Naive thymus-derived CD4-positive, alpha-beta T cell (primary cell): ENCODE measurements at places on chromosomes 12 and 14. TPM values are rescaled to one million over a fixed set of nuclear protein-coding genes. Genes with fewer than 3 reads are reported as not detected.

GRCh38 chr14:55964091-55964490 lies 154.1 kb upstream of the PELI2 start:
- no peak for DNase-seq

- no peak for DNase-seq
Measured at GRCh38 chr12:60805364-60805763, 1209.5 kb downstream of the SLC16A7 start.

DNA sequence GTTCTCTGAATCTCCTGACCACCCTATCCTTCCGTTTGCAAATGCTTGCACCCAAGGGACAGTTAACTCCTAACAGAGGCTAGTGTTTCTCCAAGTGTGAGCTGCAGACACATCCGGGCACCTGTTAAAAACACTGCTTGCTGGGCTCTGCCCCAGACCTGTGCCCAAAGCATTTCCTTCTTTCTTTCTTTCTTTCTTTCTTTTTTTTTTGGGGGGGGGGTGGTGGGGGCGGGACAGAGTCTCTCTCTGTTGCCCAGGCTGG lies 42.5 kb downstream of the SPRING1 start:
- DNase-seq: no peak

DNA sequence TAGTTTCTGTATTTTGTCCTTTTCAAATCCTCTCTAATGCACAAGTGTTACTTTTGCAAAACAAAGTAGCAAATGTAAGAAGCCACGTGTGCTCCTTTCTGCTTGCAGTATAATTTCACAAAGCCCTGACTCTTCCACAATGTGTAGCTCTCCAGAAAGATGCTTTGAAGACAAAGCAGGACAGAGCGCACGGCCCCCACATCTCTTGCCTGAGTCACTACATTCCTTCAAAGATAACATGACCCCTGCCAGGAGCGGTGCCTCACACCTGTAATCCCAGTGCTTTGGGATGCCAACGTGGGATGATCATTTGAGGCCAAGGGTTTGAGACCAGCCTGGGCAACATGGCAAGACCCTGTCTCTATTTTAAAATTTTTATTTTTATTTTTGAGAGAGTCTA lies 40.5 kb downstream of the JAG2 start:
- no peak for DNase-seq

GRCh38 chr14:86513564-86513963 lies 983.6 kb downstream of the FLRT2 start:
- no peak for DNase-seq

GRCh38 chr14:70962935-70963334 lies 55.7 kb downstream of the PCNX1 start:
- no peak for DNase-seq

- DNase-seq: no peak
Measured at GRCh38 chr14:100471441-100472093, 115.7 kb downstream of the BEGAIN start.

DNA sequence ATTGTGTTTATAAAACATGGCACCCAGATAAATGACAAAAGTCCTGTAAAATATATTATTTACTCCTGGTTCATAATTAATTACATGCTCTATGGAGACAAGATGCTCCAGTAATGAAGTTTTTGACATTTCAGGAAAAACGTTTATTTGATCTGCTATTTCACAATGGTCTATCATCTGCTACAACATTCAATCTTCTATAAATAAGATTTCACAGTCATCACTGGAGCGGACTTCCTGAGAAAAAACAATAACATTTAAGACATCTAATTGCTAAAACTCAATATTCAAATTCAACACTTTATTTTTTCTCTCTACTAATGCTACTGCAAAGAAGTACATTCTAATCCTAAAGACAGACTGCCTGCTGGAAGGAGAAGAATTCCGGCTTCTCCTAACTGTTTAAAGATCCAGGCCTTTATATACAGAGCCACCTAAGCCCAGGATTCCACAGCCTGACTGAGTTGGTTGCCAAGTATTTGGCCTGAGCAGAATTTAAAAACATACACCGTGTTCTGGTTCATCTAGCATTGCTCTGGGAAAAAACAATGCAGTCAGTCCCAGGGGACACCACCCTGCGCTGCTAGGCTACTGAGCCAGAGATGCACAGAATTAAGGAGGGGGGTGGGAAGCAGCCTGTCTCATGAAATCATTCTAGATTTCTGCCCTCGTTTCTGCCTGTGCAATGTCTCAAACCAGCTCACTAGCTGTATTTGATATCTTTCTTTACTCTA lies 58.0 kb downstream of the TMTC1 start:
- DNase-seq: no peak

- no peak for DNase-seq
Measured at GRCh38 chr14:24269368-24269767, 2.0 kb downstream of the RABGGTA start.

DNA sequence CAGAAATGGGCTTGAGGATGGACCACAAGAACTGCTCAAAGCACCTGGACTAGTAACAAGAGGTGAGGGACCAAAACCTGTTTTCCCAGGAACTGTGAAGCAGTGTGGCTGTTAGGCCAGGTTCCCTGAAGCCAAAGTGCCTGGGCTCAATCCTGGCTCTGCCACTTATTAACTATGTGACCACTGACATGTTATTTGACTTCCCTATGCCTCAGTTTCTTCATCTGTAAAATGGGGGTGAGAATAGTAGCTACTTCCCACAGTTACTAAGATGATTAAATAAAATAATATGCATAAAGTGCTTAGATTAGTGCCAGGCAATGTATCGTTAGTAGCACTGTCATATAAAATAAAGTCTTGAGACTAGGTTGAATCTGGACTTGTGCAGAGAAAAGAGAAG lies 25.6 kb downstream of the SMUG1 start:
- no peak for DNase-seq

GRCh38 chr14:54435500-54435981 lies 5.6 kb downstream of the CNIH1 start:
- no peak for DNase-seq

DNA sequence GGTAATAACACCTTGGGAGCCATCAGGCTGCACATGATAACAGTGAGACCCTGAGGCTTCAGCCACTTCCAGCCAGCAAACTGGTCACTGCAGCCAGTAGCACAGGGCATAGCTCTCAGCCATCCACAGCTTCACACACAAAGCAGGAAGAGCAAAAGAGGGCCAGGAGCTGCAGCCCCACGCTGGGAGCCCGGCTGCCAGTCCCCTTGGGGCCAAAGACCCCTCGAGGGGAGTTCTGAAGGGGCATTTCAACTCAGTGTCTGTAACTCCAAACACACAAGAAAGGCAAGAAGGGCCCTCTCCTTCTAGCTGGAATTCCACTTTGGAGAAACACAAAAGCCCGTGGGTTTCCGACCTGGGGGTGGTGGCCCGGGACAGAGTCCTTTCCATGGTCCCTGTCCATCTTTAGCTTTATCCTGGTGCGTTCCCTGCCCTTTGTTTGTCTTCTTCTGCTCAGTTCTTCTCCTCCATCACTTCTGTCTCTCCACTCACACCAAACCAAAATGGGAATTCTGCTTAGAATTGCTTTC lies 151.8 kb upstream of the FKBP4 start:
- no peak for DNase-seq

GRCh38 chr12:98758331-98758730 lies 113.2 kb downstream of the APAF1 start:
- no peak for DNase-seq

DNA sequence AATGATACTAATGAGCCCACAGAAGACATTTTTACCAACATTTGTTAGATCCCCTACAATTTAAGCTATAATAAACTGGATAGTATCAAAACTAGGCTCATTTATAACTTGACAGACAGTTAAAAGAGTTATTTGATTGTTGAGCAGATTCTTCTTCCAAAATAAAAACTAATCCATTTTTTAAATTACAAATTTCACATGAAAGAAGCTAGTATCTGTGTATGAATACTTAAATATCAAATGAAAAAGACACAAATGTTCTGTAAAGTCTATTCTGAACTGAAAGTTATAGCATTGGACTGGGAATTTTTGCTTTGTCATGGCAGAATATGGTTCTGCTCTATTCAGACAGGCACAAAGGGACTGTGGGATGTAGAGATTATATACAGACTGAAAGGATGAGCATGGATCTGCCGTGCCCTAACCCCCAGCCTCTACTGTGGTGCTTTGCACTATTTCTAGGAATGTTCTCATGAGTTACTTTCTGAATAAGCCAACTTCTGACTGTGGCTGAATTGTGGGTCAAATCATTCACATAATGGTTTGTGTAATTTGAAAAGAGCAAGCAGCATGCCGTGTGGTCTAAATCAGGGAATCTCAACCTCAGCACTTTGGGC lies 352.7 kb downstream of the KCNH5 start:
- DNase-seq: no peak

DNA sequence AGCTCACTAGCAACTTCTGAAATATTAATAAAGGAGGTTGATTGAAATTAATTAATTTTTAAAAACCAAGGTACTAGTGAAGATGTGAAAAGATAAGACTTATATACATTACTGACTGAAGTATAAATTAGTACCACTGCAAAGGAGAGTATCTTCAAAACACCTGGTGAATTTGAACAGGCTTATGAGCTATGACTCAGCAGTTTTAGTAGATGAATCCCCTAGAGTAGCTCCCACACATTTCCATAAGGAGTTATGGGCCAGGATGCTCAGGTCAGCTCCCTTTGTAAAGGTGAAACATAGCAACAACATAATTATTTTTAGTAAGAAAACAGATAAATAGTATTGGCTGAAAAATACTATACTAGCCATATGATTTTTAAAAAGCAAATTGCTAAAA lies 218.6 kb downstream of the SYT1 start:
- no peak for DNase-seq

DNA sequence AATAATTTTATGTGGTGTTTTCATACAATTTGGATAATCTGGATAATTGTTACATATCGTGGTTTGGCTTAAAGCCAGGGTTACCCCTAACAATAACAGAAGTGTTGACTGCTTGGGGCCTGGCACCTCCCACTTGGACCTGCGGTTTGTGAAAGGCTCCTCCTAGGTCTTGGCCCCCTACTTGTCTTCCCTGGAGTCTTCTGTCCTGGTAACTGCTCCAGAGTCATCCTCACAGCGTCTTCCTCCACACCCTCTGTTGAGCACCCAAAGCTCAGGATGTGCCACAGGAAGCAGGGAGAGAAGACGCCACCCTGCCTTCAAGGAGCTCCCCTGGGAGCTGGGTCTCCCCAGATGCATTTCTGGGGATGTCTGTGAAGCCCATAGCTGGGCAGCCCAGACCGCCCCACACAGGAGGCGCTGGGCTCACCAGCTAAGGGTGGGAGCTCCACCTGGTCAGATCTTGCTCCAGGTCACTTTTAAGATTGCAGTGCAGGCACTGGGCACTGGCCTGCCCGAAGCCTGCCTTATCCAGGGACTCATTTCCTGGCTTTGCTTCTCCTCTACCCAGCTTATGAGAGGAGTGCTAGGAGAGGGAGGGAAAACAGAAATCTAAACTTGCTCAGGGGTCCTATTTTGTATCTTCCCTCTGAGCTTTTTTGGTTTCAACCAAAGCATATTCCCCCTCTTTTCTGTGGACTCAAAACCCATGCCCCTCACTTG lies 98.2 kb downstream of the ZFP36L1 start:
- no peak for DNase-seq

DNA sequence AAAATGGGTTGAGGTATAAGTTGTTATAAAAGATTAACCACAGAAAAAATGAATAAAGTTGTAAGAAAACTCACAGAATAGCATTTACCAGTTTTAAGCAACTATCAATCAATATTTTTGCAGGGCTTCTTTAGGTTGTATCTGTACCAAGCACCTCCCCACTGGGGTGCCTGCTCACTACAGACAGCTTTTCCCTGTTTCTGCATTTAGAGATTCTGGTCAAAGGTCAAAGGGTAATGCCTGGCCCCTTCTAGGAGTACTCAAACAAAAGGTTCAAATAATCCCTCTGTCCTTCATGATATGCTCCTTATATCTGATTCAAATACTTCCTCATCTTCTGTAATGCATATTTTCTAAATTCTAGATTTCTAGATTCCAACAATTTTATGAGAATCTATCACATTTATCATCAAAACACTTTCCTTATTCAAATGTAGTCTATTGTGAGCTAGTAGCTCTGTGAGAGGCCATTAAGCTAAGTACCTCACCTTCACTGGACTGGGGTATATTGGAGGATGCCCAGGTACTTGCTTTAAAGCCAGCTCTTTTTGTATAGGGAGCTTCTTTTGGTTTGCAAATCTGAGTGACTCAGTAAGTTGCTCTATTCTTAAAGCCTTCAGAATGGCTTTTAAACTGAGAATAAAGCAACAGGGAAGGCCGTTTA lies 120.7 kb upstream of the PTPRB start:
- no peak for DNase-seq

GRCh38 chr12:58765653-58766512 lies 154.4 kb downstream of the LRIG3 start:
- no peak for DNase-seq

DNA sequence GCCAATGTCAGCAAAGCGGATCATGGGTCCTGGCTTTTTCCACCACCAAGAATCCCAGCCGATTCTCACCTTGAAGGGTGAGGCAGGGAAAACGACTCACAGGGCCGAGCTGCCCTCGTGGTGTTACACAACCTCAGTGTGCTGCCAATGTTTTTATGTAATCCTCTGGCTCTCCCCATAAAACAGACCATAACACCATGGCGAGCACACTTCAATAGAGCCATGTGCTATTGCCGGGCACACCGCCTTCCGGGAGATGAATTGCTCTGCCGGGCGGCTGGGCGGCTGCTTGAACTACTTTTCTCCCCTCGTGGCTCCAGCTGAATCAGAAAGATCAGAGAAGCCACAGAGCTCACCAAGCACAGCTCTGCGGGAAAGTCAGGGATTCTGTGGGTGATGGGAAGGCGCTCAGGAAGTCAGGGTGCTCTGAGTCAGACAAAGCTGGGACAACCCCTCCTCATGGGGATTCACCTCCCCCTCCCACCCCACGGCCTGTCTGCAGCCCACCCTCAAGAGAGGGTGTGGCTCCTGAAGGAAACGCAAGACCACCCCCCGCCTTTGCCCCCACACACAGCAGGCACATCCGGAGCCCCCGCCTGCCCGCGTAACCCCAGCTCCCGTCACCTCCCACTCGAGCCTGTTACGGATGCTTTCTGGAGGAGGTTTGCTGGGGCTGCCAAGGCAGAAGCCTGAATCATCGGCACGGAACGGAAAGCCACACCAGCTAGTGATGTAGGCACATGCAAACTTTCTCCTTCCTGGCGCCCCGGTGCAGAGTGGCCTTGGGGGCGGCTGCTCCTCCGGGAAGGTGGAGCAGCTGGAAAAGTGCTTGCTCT lies 1.8 kb downstream of the GALNT9 start:
- DNase-seq: peak; percentile 14

- no peak for DNase-seq
Measured at GRCh38 chr14:63616015-63616414, 25.7 kb downstream of the WDR89 start.

- no peak for DNase-seq
Measured at GRCh38 chr12:49984476-49985359, 12.0 kb downstream of the AQP6 start.

Gene SDSL
- 0.92 and 1.3 TPM in 2 replicates for total RNA-seq

Gene GNB3
- total RNA-seq: 3.2 TPM

Gene TRIM9
- 0.37 TPM for total RNA-seq

Gene RNASE3
- total RNA-seq: not detected in 2 replicates

Gene GALNT9
- total RNA-seq: not detected

Gene TGM1
- total RNA-seq: 7.4 TPM

Gene PAH
- total RNA-seq: not detected

Gene ARL6IP4
- total RNA-seq: 169 and 187 TPM in 2 replicates

Gene RNASE2
- total RNA-seq: not detected
